ENCODE measurements at places on chromosomes 2 and 18. TPM values are rescaled to one million over a fixed set of nuclear protein-coding genes. Genes with fewer than 3 reads are reported as not detected.
A peak's percentile ranks its signal among the peaks of the same experiment; 100 is the strongest.

GRCh38 chr2:10709290-10709939 is 12.0 kb upstream of the ATP6V1C2 start:
- DNase-seq, result no peak

- DNase-seq, result no peak
Measured at GRCh38 chr2:15120631-15121030, 440.5 kb downstream of the NBAS start.

GRCh38 chr2:74421221-74421870 is at the start of the genes C2orf81 and WDR54:
TSS of gene C2orf81 (minus strand) at chr2:74421619. CDS start at chr2:74421560, 59 bp downstream.
TSS of gene WDR54 (plus strand) at chr2:74421730. CDS start at chr2:74422154, 424 bp downstream.
- DNase-seq, result peak; percentile 97

DNA sequence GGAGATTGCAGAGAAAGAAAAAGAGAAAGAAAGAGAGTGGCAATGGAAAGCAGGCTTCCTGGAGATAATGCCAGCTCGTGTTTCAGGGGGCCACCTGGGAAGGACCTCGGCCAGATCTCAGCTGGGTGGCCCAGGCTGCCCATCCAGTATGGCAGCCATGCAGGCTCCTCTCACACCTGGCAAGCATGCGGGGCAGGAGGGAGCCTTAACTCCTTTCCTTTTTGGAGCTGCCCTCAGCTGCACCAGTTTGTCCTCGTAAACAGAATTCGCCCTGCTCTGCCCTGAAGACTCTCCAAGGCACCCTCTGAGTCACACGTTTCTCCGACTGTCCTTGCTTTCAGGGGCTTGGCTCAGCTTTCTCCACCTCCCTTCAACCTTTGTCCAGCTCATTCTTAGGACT is 59.5 kb upstream of the IGFBP5 start:
- DNase-seq, result no peak

DNA sequence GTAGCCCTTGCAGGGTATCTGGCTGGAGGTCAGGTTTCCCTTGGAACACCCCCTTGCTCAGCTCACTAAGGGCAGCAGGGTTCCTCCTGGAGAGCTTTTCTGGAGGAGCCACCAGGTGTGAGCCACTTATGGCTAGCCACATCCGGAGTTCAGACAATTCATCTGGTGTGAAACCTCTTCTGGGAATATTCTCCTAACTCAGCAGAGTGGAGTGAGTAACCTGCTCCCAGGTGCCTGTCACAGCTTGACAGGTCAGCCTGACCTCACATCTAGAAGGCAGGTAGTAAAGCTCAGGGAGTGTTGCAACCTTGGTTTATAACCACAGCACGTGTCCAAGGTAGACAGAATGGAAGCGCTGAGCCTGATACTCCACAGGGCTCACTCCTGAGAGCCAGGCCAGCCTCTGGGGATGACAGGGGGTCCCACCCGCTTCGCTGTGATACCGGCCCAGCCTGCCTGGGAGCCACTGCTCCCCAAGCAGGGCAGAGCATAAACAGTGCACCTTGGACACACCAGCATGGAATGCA is 62.6 kb upstream of the TGFA start:
- no peak for DNase-seq

DNA sequence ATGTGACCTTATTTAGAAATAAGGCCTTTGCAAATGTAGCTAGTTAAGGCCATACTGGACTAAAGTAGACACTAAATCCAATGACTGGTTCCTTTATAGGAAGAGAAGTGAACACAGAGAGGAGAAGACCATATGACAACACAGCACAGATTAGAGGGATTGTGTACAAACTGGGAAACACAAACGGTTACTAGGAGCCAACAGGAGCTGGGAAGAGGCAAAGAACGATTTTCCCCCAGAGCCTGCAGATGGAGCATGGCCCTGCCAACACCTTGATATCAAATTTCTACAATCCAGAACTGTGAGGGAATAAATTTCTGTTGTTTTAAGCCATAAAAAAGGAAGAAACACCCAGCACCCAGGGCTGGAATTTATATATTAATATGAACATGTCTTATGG is 38.7 kb upstream of the COL5A2 start:
- no peak for DNase-seq

GRCh38 chr18:12819322-12819721 is 64.7 kb downstream of the PTPN2 start:
- no peak for DNase-seq

The CCDC178 gene
- not detected for total RNA-seq

The FAM237A gene
- not detected for total RNA-seq

The FZD7 gene
- 0.70 TPM for total RNA-seq
